ENCODE measurements at places on chromosomes 5 and 9.

- DNase-seq: no peak
Observed at GRCh38 chr5:59600153-59600552, 293.4 kb downstream of the PDE4D start.

DNA sequence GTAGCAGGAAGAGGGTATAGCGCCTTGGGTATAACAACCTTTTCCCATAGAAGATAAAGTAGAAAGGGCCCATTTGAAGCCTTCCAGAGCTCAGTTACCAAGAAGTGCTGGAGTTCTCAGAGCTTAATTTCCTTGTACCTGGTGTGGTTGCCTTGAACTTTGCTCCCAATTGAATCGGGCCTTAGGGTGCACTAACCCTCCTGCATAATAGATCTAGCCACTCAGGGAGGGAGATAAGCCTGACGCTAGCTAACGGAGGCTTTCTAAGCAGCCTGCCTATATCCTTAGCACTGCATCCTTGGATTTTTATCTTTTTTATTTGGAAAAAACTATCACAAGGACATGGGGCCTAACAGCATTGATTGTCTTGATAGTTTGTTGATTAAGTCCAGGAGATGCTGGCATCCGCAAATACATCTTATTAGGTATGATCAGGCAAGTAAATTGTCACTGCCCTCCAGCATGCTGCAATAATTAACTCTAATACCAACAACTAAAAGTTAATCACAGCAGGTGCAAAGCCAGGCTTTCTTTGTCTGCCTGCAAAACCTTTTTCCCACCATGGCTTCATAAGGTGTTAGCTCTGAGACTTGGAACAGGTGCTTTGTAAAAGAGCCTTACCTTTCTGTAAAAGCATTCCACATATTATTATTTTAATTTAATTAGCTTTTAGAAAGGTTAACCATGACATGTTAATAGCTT, 199.4 kb downstream of the SREK1 start:
- DNase-seq: no peak

GRCh38 chr9:108160706-108161355, 671.3 kb upstream of the KLF4 start:
- DNase-seq: no peak

GRCh38 chr9:79774356-79774755, 202.6 kb downstream of the TLE4 start:
- DNase-seq: no peak

- peak; percentile 82 for DNase-seq
Observed at GRCh38 chr9:38423973-38424843, at the start of gene IGFBPL1. Gene IGFBPL1 (minus strand): TSS chr9:38424454. CDS start chr9:38424424, 30 bp downstream.

DNA sequence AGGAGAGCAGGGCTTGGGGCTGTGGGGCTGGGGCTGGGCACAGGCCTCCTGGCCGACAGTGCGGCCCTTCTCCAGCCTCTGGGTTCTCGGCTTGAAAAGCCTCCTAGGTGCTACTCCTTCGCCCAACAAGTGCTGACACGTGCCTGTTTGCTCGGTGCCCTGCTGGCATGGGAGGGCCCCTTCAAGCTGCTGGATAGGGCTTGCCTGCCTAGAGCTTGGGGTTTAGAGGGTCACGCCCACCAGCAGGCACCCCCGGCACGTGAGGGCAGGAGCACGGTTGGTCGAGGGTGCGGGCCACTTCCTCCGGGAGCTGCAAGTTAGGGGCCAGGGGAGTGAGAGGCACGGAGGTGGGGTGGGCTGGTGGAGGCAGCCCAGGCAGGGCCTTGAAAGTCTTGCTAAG, 106.2 kb downstream of the RXRA start:
- no peak for DNase-seq

GRCh38 chr9:89805571-89806292, 200.9 kb downstream of the GADD45G start:
- no peak for DNase-seq

GRCh38 chr5:175680020-175680419, 22.1 kb downstream of the HRH2 start:
- no peak for DNase-seq

GRCh38 chr5:38453921-38454320, 102.5 kb downstream of the LIFR start:
- no peak for DNase-seq

- no peak for DNase-seq
Observed at GRCh38 chr5:142976861-142977260, 206.7 kb downstream of the ARHGAP26 start.

DNA sequence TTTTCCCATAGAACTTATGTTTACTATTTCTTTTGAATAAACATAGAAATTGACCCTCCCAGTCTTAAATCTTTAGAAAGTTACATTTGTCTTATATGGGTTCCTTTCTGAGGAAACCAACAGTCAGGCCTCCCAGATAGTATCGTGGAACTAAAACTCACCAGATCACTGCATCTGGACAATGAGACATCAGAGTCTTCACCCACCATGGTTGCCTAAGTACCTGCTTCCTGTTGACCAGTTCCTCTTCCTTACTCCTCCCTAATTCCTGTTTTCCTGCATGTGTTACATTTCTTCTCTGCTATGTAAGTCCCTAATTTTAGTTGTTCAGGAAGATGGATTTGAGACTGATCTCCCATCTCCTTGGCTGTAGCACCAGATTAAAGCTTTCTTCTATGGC, 462.2 kb downstream of the DIRAS2 start:
- no peak for DNase-seq

DNA sequence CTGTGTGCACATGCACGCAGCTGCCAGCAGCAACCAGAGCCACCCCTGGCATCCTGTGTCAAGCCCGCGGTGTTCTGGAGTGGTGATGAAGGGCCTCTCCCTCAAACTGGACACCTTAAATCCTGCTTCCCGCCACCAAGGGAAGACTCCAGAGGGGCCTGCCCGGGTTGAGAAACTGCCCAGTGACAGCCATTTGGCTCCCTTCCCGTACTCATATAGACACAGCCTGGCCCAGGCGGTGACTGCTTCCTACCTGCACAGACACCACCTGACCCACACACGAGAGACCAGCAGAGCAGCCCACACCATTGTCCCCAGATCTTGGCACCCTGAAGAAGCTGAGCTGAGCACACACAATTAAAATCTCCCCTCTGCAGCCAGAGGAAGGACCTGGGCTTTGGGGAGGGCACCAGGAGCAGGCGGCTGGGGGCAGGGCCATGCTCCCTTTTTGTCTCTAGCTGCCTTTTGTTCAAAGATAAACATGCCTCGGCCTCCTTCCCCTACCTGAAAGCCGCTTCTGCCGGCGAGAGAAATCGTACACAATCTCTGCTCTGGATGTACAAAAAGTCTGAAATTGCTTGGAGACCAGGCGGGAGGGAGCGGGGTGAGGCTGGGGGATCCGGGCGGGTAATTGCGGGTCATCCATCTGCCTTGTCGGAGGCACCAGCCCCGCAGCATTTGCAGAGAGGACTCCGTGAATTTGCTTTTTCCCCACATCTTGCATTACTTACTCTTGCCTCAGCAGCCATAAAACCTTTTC, 78.4 kb downstream of the TSPAN17 start:
- no peak for DNase-seq

- no peak for DNase-seq
Observed at GRCh38 chr5:143314659-143315058, 88.8 kb downstream of the NR3C1 start.

GRCh38 chr9:107888773-107889227, 399.2 kb upstream of the KLF4 start:
- no peak for DNase-seq

DNA sequence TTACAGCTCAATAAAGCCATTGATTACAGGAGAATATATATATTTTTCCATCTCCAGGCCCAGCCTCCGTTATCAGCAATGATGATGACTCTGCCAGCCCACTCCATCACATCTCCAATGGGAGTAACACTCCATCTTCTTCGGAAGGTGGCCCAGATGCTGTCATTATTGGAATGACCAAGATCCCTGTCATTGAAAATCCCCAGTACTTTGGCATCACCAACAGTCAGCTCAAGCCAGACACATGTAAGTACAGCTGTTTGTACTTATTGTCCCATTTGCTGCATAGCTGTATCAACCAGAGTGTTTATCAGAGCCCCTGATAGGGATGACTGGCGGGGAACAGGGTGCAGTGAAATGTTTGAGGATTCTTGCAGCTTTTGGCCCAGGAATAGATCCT, 197.7 kb downstream of the NTRK2 start:
- DNase-seq: no peak
